Activated T-cell treated with anti-CD3 and anti-CD28 coated beads for 1 hour (primary cell): ENCODE measurements at places on chromosomes 13 and 19.

GRCh38 chr19:33175156-33175782 lies 18.9 kb upstream of the LRP3 start:
- DNase-seq: no peak

- no peak for DNase-seq
Observed at GRCh38 chr13:96519380-96519779, 429.5 kb downstream of the HS6ST3 start.

DNA sequence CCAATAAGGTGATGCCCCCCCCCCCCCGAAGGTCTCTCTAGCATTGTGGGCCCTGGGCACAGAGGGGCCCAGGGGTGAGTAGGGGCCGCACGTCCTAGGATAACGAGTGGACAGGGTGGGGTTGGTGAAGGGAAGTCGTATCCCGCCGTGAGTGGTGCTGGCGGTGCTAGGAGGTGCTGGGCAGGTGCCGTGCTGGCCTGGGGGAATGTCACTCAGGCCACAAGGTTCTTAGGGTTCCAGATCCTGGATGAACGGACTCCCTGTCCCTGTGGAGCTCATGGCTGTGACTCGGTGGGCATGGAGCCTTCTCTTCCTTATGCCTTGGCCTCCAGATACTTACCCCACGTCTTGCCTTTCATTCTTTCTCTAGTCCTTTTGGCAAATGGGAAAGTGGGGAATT lies 157.4 kb upstream of the SOX1 start:
- DNase-seq: no peak

DNA sequence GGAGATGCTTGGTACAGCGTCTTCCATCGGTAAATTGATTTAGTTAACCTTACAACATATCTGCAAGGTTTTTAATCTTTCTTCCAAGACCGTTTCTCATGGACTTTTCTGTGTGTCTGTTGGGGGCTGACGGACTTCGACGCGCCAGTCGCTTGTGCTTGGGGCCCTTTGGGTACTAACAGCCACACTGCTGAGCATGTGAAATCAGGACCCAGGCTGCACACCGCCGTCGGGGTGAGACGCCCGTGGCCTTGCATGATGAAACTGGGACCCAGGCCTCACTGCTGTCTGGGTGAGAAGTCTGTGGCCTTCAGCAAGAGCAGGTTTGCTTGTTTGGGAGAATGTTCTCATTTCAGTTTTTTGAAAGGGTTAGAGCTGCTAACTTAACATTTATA lies 9.8 kb downstream of the ATP4B start:
- no peak for DNase-seq

- DNase-seq: no peak
Observed at GRCh38 chr13:21243045-21243897, 66.8 kb downstream of the MRPL57 start.

- no peak for DNase-seq
Observed at GRCh38 chr19:6212403-6213265, 67.1 kb downstream of the MLLT1 start.
